NCI-H2081 (cell line): ENCODE measurements at places on chromosomes 7 and 10.
A peak's percentile ranks its signal among the peaks of the same experiment; 100 is the strongest.

GRCh38 chr7:17680943-17681351, 259.3 kb downstream of the SNX13 start:
- DNase-seq: peak; percentile 32

DNA sequence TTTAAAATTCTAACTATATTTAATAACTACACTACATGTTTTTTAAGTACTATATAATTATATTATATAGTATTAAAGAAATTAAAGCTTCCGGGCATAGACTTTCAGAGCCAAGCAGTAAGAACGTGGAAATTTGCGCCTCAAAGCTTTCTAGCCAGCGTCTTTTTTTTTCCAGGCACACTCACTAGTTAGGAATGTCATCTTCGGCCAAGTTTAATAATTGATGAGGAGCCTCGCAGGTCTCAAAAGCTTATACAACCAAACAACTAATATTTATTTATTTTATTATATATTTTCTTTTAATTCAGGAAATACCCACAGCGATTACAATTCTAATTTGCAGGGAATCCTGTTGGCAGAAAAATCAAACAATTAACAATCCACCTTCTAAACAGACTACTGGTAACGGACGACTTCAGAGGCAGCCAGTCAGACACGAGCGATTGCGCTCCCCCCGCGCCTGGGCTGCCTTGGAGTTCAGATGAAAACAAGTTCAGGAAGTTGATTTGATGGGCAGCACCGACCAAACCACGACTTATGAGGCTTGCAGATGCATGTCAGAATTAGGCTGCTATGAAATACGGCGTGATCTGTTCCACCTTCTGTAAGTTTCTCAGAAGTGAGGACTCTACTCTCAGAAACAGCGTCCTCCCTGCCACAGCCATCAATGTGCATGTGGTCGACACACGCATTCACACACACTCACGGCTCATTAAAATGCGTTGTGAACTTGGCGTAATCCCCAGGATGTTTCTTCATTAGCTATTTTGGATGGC, 431.8 kb upstream of the MGMT start:
- no peak for DNase-seq

GRCh38 chr7:6340241-6340640, 67.8 kb upstream of the CYTH3 start:
- DNase-seq: no peak

DNA sequence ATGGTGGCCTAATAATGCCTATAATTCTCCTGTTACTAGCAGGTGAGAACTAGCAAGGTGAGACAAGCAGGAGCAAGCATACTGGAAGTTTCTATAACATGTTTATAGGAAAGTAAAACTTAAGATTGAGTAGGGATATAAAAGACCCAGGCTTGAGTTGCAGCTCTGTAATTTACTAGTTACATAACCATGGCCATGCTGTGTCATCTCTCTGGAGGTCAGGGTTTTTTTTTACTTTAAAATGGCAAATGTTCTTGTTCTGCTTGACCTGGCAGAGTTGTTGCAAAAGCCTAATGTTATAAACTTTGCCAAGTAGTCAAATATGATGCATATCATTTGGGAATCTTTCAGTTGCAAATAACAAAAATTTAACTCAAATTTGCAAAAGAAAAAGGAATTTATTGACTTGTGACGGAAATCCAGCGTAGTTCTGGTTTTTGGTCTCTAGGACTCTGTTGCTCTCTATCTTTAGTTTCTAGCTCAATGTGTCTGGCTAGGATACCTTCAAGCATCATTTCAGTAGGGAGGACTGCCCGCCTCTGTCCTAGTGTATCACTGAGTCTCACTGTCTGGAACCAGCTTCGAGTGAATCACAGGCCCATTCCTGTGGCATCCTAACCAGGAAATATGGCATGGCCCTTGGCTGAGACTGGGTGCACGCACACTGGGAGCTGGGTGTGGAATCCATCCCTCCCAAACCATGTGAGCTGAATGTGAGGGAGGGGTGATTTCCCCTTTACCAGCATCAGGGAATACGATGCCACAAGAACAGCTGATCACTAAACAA, 67.9 kb downstream of the ADAM22 start:
- DNase-seq: no peak

DNA sequence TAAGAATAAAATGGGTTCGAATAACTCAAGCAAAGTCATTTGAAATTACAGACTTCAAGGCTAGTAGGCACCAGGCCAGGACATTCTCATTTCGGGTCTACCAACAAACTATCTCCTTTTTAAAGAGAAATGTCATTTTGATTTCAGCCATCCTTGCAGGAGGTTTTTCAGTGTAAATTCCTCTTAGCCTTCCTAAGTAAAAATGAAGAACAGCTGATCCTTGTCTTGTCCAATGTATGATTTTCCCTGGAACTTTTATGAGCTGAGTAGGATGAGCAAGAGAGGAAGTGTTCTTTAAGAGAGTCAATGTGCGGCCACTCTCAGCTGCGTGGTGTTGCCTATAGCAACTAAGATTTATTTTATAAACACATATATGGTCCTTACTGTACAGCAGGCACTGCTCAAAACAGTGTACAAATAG, 110.1 kb downstream of the PLCE1 start:
- DNase-seq: no peak

GRCh38 chr7:43454936-43455518, 127.9 kb upstream of the STK17A start:
- DNase-seq: no peak

GRCh38 chr10:108060246-108060645, 895.7 kb upstream of the SORCS1 start:
- DNase-seq: no peak

- no peak for DNase-seq
These were observed 61.0 kb upstream of the LRRC4 start for GRCh38 chr7:128092221-128092620.

GRCh38 chr10:12768156-12769100, 233.1 kb downstream of the CCDC3 start:
- DNase-seq: no peak

- no peak for DNase-seq
These were observed 801.2 kb upstream of the ZWINT start for GRCh38 chr10:57162231-57162630.

DNA sequence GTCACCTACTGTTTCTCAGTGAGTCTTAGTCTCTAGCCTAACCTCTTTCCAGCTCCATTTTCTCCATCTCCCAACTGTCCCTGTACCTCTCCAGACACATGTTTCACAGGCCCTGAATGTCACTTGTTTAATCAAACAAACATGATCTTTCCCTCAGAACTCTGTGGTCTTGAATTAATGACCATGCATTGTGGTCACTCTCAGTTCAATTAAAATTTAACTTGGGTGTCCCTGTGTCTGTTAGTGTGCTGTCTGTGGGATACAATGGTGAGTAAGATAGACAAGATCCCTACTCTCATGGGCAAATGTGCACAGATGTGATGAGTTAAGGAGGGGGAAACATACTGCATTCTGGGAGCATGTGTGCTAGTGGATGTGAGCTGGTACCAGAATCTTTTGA, 65.0 kb downstream of the RBM33 start:
- DNase-seq: no peak

- DNase-seq: no peak
These were observed 235.1 kb upstream of the CELF2 start for GRCh38 chr10:10782603-10783002.

DNA sequence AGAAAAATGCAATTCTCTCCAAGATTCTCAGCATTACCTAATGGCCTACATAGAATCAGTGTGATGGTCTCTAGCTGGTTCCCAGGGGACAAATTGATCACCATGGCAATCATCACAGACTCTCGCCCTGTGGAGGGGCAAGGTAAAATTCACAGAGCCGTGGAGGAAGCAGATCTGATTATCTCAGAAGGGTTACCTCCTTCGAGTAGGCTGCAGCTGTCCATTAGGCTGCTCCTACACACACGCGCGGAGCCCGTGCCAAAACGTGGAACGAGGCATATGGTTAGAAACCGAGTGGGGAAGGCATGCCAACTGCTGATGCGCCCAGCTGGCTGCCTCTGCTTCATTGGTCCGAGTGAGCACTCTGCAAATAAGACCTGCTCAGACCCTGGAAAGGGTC, 52.8 kb upstream of the PTER start:
- DNase-seq: peak; percentile 28

DNA sequence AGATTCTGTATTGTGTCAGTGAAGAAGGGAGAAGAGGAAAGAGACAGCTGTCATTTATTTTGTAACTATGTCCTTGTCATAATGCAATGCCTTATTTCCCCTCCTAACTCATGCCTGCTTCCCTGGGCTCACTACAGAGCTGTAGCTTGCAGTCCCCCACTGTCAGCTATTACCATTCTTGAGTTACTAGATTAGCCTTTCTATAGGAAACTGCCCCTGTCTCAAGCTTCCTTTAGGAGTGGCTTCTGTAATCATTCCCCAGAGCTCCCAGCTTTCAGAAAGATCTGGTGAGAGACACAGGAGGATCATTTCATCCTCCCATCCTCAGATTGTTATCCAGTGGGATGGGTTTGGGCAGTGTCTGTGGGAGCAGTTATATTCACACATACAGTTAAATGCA, 32.4 kb upstream of the SMKR1 start:
- DNase-seq: no peak

DNA sequence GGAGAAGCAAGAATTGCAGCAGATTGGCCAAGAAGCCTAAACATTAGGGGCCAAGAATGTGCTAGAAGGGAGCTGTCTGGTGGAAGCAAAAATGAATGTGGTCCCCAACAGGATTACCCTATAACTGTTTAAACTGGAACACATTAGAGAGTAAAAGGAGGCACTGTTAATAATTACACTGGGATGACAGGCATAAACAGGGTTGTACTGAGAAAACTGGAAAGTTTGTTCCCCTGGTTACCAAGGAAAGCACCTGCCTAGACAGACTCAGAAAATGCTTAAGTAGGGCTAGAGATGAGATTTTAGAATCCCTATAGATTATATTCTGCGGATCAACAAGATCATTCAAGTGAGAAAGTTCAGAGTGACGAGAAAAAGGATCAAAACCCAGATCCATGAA, 100.8 kb downstream of the CTTNBP2 start:
- DNase-seq: no peak

GRCh38 chr10:106473129-106473685, 691.3 kb downstream of the SORCS1 start:
- DNase-seq: no peak

- peak; percentile 45 for DNase-seq
These were observed 10.5 kb downstream of the LSM5 start for GRCh38 chr7:32479574-32480200.

- no peak for DNase-seq
These were observed 34.0 kb downstream of the COA1 start for GRCh38 chr7:43695365-43695764.

- DNase-seq: no peak
These were observed 553 bp downstream of the TSPAN15 start for GRCh38 chr10:69451784-69452251.

- DNase-seq: no peak
These were observed 200.2 kb downstream of the DYNC1I1 start for GRCh38 chr7:95972523-95972922.

DNA sequence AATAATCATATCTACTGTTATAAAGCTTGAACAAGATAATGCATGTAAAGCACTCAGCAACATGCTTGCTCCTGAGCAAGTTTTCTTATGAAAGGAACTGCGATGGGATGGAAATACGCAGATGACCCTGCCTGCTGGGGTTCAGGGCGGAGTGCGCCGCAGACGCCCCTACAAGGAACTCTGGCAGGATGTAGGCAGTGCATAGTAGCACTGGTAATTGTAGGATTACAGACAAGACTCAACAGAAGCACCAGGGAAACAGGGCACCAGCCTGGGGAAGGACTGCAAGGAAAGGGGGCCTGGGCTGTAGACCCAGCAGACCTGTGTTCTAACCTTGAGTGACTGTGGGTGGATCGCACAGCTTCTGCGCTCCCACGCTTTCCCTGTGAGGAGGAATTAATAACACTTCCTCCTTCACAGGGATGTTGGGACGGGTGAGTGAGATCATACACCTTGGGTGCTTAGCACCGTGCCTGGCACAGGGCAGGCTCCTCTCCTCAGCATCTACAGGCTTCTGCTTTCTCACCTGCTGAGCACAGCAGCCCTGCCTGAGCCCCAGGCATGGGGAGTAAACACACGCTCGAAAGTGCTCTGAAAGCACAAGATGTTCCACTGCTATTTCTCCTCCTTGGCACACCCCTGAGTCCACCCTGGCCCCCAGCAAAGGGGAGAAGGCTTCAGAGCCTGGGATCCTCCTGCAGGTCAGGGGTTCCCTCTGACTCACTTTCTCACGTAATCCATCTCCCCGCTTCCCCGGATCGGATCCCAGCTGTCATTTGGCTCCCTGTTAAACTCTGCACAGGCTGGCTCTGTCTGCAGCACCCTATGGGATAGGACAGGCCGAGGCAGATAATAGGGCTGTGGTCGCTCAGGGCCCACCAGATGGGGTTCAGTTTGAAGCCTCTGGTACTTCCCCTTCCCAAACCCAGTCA, 19.2 kb downstream of the ITPRIP start:
- no peak for DNase-seq

GRCh38 chr10:67612176-67612575, 83.8 kb downstream of the CTNNA3 start:
- DNase-seq: no peak

GRCh38 chr7:98294798-98295382, 13.4 kb downstream of the BRI3 start:
- DNase-seq: peak; percentile 88

DNA sequence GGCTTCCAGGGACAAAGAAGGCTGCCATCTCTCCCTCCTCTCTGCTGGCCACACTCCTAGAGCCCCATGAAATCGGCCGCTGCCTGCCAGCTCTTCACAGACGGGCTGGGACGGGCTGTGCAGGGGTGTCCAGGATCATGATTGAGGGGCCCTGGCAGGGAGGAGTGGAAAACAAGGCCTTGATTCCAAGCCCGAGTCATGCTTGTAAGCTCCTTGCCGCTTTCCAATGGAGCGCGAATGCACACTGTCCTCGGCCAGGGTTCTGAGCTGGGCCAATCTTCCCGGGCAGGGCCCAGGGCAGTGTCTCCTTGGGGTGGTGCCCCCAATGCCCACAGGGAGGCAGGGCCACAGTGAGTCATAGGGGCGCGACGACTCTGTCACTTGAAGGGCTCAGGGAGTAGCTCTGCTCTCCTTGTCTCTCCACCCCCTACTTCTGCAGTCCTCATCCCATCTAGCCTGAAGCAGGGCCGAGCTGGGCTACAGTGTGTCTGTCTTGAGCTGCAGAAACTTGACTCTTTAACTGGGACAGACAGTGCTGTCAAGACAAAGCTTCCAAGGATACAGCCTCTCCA, 186.2 kb upstream of the SVIL start:
- no peak for DNase-seq

DNA sequence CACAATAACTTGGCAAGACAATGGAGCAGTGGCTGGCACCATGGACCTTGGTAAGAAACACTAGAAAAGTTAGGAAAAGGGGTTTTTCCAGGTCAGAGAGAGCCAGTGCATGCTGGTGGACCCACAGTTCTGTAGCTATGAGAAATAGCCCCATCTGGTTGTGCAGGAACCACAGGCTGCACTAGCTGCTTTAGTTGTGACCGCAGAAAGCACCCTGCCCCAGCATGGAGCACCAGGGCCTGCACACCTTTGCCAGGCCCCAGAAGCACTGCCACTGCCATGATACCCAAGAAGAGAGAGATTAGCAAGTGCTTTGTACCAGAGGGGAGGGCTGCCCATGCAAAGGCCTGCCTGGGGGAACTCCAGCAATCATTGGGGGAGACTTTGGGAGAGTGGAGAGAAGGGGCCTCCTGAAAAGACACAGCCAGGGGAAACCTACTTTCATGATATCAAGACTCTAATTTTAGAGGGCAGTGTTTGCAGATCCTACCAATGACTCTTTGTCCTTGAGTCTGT, 256.1 kb upstream of the C7orf33 start:
- no peak for DNase-seq
